Nephron progenitor cell (in vitro differentiated cells): ENCODE measurements at places on chromosomes 1 and 21.

GRCh38 chr1:58815069-58815685 is 31.3 kb upstream of the JUN start:
- peak; percentile 62 for DNase-seq

GRCh38 chr1:186864296-186864695 is 35.5 kb downstream of the PLA2G4A start:
- DNase-seq = no peak

DNA sequence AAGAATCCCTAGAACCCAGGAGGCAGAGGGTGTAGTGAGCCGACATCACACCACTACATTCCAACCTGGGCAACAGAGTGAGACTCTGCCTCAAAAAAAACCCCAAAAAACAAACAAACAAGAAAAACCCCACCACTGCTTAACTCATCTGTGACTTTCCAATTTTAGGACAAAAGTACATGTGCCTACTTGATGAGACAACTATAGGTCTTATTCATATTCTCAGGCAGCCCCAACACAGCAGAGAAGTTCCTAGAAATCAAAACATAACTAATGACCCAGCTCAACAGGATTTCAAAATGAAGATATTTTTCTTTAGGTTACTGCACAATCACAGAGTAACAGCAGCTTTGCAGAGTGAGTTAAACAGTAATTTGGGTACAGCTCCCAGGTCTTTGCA is 26.4 kb downstream of the TIAM1 start:
- no peak for DNase-seq

DNA sequence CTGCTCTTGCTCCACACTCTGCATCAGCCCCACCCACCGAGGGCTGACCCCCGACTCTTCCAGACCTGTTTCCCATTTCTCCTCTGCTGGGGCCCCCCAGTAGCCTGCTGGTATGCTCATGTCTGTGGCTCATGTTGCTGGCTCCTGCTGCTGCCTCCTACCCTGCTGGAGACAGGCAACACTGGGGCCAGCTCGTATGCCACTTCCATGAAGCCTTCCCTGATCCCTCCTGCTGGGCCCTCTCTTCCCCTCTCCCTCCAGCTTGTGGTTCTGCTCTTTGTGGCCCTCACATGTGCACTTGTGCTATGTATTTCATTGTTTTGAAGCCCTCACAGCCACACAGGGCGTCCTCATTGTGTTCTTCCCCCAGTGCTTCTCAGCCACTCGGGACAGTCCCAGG is 40.5 kb downstream of the CNN3 start:
- no peak for DNase-seq

- no peak for DNase-seq
These were observed 9.4 kb downstream of the IL23R start for GRCh38 chr1:67175530-67176087.

- DNase-seq = no peak
These were observed 14.6 kb upstream of the TGFBR3 start for GRCh38 chr1:91900562-91900961.

DNA sequence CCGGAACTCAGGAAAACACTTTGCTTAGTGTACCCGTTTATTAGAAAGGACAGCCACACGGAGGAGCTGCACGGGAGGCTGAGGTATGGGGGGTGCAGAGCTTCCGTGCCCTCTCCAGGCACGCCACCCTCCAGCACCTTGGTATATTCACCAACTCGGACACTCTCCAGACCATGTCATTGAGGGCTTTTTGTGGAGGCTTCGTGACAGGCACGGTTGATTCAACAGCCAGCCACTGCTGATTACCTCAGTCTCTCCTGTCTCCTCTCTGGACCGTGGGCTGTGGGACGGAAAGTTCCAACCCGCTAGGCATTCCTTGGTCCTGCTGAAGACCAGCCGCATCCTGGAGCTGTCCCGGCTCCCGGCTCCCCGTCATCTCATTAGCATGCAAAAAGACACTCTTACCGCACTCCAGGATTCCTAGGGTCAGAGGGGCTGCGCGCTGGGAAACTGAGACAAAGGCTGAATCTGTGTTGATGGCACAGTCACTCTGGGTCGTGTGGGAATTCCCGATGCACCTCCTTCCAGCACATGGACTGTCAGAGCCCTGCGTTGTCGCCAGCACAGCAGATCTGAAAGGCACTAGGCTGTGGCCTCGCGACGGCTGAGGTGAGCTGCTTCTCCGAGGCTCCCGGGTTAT is 65.6 kb downstream of the PRKCZ start:
- peak; percentile 42 for DNase-seq
